H4 (cell line): ENCODE measurements at places on chromosomes 1 and 21.
A peak's percentile ranks its signal among the peaks of the same experiment; 100 is the strongest.

DNA sequence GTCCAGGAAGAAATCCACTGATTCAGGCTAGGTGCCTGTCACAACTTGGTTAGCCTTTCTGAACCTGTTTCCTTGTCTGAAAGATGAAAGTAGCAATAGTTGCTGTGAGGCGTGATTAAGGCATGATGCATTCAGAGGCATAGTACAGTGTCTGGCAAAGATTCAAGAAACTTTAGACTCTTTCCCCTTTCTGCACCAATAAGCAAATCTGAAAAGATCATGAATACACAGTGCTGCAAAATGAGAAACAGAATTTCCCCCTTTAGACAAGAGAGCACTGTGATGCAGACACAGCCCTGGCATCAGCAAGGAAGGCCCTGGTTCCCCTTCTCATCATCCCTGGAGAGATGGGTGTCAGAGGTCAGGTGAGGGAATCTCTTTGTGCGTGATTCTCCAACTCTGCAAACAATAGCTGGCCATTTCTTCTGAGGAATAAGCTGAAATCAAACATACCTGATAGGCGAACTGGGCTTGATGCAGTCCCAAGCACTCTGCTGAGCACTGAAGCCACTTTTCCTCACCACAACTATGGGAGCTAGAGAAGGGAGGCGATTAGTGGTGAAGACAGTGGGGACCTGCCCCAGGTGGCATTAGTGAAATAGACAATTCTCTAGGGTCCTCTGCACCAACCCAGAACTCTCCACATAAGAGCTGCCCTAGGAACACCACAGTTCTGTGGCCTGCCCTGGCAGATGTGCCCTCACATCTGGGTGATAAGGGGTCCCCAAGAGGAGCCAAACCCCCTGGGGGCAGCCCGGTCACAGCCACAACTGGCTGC is 41.7 kb downstream of the ITPKB start:
- DNase-seq, result no peak

GRCh38 chr21:29647353-29647781 is 292.4 kb downstream of the GRIK1 start:
- peak; percentile 17 for DNase-seq

GRCh38 chr1:180042988-180043622 is 88.5 kb downstream of the CEP350 start:
- no peak for DNase-seq

GRCh38 chr21:44896561-44897286 is 23.2 kb upstream of the PTTG1IP start:
- DNase-seq, result no peak

- no peak for DNase-seq
Measured at GRCh38 chr21:20942523-20942922, 55.7 kb upstream of the NCAM2 start.

DNA sequence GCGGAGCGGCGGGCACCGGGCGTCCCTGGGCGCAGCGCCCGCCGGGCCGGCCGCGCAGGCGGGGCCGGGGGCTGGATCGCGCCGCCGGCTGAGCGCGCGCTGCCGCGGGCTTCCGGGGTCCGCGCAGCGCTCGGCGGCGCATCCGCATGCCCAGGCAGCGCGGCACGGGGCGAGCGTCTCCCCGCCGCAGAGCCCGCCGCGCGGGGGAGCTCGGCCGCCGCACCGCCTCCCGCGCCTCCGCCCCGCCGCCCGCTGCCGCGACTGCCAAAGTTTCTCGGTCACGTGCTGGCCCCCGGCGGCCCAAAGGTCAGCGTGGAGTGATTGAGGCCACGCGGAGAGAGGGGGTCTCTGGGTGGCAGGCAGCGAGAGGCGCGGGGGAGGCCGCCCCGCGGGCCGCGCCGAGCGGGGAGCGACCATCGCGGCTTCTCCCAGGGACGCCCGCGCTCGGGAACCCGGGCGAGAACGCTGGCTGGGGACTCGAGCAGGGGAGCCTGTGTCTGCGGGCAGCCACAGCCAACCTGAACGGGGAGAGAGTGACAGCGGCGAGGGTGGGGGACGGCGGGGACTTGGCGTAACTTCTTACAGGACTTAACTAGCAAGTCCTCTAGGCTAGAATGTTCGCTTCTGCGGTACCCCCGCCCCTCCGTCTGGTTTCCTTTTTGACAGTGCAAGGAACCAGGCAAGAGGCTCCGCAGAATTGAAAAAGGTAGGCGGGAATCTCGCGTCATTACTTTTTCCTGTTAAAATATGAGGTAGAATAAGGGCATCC is at the start of gene ILDR2:
Gene ILDR2, minus strand, starts transcription at position 180 of the 769 bp plus-strand sequence. CDS start 272 bp downstream, outside the sequence.
- no peak for DNase-seq

DNA sequence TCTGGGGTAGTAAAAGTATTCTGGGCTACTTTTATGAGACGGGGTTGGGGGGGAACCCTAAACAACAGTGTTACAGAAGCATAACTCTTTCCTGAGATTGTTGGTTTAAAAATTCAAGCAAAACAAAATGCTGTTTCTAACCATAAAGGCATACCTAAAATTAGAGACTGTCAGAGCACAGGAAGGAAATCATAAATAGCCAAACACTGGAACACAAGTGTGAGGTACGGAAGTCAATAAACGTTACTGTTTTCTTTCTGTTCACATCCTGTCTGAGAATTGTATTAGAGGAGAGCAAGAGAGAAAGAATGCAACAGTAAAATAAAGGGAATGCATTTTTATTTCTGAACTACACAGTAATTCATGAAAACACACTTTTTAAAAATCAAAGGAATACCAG is 42.8 kb upstream of the IL12RB2 start:
- DNase-seq, result no peak

DNA sequence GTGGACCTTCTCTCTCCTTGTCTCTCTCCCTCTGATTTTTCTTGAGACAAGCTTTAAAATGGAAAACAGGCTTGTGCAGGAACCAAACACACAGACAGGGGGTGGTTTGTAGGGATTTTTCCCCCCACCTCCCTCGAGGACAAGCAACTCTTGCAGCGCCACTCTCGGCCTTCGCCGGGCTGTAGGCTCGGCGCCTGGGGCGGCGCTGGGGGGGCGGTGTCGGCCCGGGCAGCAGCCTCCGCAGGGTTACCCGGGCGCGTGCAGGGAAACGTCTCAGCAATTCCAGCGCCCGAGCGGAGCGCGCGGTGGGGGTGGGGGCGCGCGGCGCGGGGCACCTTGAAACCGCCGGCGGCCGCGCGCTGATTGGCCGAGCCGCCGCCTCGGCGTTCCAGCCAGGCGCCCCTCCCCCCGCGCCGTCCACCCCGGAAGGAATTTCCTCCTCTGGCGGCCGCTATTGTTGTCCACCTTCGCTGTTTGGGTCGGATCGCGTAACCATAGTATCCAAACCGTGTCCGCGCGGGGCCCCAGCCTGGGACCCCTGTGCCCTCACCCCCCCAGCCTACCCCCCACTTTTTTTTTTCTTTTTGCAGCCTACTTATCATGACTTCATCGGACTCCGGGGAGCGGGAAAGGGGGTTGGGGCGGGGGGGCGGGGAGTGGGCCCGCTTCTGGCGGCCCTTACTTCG is 59.8 kb upstream of the ACOT11 start:
- peak; percentile 86 for DNase-seq

DNA sequence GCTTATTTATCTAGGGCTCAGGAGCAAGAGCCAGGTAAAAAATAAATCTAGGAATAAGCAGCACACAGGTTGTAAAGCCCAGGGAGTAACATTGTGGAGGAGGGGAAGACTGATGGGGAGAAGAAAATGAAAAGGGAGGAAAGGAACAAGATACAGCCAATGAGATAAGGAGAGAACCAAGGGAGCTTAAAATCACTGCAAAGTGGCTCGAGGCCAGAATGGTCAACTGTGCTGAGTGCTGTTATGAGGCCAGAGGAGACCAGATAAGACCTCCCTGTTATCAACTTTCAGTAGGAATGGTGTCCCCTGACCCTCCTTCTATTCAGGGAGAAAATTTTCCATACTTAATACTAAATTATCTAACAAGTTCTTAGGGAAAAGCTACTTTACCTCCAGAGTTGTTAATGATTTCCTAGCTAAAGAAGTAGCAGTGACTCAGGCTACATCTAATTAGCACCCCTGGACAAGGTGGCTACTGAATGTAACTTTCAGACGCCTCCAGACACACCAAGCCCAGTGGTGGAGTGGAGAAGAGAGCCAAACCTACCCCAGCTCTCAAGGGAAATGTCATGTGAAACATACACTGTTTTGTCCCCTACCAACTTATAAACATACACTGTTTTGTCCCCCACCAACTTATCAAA is 25.5 kb downstream of the ENAH start:
- DNase-seq, result no peak
